ENCODE measurements at places on chromosomes 5 and 9.

- DNase-seq, result peak; percentile 79
Observed at GRCh38 chr9:3746296-3747275, 220.8 kb upstream of the RFX3 start.

- DNase-seq, result no peak
Observed at GRCh38 chr5:149246906-149247305, 24.8 kb upstream of the AFAP1L1 start.

DNA sequence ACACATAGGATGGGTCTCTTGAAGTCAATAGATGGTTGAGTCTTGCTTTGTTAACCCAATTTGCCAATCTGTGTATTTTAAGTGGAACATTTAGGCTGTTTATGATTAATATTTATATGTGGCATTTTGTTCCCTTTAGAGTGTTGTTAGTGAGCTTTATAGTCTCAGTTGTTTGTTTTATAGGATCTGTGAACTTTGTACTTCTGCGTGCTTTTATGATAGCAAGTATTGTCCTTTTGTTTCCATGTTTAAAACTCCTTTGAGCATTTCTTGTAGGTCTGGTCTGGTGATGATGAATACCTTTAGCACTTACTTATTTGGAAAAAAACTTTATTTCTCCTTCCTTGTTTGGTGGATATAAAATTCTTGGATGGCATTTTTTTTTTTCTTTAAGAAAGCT is 23.8 kb downstream of the SELENOP start:
- no peak for DNase-seq

DNA sequence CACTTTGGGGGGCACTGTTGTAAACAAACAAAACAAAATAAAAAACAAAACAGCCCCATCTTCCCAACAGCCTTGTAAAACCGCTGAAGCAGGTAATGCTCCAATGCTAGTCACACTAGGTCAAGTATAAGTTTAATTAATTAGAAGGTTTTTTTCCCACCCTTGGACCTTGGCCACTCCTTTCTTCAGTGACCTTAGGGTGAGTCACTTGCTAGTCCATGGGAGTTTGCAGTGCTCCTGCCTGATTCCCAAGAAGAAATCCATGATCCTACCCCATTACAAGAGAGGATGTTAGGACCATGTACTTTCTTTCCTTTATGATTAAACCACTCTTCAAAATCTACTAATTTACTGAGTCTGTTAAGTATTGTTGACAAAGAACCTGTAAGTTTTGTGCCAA is 192.2 kb upstream of the CDKN2B start:
- no peak for DNase-seq

GRCh38 chr9:89218040-89218928 is 39.7 kb upstream of the SHC3 start:
- no peak for DNase-seq

DNA sequence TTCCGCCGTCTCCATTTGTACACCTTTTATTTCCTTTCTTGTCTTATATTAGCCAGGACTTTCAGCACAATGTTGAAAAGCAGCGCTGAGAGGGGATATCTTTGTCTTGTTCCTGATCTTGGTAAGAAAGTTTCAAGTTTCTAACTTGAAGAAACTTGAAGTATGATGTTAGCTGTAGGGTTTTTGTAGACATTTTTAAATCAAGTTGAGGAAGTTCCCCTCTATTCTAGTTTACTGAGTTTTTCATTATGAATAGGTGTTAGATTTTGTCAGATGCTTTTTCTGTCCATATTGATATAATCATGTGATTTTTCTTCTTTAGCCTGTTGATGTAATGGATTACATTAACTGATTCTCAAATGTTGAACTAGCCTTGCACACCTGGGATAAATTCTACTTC is 425.7 kb downstream of the PIK3R1 start:
- no peak for DNase-seq

- no peak for DNase-seq
Observed at GRCh38 chr5:21684992-21685391, 1168.2 kb downstream of the CDH12 start.

DNA sequence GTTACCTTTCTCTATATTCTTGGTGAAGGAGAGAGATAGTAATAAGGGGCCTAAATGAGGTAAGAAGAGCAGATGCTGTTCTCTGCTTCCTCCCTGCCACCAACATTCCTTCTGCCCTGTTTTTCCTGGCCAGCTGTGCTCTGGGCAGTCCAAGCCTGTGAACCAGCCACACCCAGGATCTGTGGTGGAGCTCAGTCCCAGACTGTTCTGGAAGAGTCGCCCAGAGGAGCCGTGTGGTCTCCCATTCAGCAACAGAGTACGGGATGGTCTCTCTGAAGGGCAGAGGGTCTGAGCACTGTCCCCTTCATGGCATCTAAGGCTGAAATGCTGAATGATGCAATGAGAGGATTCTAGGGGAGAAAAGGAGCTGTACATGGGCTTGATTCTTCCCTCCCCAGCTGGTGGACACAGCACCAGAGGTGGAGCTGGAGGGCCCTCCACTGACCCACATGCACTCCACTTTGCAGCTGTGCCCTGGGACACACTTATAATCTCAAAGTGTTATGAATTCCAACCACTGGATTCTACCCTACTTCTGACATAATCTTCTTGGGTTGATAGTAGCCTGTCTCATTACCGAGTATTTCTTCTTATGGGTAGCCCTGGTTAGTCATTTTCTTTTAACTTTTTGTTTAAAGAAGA is 70.8 kb upstream of the RPS23 start:
- DNase-seq, result no peak

DNA sequence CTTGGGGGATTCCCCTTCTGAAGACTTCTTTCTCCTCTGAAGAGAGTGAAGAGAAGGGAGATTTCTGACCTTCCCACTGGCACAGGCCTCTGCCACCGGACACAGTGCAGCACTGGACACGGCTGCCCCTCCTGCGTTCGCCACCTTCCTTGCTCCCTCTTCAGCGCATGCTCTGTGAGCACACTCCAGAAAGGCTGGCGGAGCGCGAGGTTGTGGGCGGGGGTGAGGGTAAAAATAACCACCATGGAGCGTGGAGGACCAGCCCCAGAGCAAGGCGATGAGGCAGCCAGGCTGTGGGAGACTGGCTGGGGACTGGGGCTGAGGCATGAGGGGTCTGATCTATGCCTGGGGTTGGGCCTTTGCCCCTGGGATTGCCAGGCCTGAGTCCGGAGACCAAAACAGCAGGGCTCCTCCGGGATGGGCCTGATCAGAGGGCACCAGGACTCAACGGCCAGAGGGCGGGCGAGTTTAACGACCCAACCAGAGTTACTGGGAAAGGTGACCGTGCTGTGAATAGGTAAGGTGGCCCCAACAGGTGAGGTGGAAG is 97.2 kb downstream of the ROR2 start:
- no peak for DNase-seq
